Amniotic epithelial cell (primary cell): ENCODE measurements at places on chromosomes 16 and 17.

DNA sequence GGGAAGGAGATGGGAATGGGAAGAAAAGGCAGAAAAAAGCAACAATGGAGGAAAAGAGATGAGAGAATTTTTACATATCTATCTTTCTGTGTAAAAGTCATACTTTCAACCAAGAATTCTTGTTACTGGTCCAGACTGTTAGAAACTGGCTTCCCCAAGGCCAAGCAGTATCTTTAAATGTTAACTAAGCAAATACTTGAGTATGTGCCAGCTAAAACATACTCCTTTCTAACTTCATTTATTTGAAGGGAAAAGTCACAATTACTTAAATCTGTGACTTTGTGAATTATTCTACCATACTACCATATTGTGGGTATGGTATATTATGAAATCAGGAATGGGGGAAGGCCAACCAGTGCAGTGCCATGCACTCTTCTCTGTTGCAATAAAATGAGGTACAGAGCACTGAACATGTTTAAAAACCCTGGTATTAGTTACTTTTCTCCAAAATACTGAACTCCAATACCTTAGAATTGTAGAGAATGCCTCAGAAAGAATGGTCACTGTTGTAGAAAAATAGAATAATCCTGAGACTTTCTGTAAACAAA lies 92.3 kb upstream of the C17orf78 start:
- DNase-seq = peak; percentile 37

DNA sequence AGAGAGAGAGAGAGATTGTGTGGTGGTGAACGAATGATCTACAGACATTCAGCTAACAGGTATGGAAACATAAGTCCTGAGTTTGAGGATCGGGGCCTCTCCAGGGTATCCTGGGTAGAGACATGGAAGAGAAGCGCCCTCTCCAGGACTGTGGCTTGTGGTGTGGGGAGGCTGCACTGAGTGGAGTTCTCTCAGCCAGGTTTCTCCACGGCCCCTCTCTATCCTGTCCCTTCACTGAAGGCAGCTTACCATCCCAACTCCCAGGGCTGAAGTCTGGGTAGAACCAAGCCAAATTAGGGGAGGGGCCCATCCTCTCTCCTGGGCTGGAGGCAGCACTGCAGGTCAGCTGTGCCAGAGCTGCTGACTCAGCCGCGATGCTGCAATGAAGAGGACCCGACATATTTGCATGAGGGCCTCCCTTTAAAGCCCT lies 6.2 kb downstream of the C1QL1 start:
- no peak for DNase-seq

DNA sequence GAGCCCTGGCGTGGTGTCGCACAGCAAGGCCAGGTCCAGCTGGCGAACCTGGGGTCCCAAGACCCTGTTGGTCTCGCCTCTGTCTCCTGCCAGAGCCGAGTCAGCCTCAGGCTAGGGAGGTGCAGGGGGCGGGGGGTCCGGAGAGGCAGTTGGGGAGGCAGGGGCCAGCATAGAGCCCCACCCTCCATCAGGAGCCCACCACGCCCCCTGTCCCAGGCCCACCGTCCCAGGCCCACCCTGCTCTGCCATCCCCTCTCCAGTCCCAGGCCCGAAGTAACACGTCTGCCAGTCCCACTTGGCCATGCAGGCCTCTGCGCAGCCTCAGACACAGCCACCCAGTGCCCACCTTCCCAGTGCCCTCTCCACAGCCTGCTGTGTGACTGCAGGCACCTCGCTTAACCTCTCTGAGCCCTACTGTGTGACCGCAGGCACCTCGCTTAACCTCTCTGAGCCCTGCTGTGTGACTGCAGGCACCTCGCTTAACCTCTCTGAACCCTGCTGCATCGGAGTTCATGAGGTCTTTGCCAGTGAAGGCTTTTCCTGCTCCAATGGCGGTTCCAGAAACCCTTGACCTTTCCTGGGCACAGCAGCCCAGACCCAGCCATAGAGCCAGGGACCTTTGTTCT lies 29.3 kb downstream of the ZNF469 start:
- no peak for DNase-seq

DNA sequence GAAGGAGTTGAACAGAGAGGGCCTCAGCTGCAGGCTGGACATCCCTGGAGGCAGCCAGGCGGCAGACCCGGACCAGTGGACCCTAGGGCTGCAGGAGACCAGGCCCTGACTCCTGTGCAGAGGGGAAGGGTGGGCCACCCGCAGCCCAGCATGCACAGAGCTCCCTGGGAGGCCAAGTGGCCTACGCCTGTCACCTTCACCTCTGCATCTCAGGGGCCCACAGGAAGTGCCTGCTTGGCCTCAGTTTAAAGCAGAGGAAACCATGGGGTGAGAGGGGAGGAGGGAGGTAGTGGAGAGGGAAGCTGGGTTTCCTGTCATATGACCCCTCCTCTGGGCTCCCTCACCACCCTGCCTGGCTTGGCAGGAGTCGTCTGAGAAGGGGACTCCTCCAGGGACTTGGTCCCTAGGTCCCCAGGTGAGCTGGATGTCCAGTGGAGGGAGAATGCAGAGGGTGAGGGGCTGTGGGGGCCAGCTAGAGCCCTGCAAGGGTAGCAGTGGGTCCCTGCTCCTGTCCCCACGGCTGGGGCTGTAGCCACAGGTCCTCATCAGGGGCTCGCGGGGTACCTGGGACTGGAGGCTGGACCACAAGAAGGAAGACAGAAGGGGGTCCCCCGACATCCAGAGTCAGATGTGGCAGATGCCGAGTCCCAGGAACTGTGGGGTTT lies at the start of gene TMC8:
TSS of gene TMC8 (plus strand) at position 335 of the 665 bp plus-strand sequence. CDS start 818 bp downstream, outside the sequence.
- DNase-seq = no peak

- peak; percentile 79 for DNase-seq
These were observed 16.3 kb upstream of the RFFL start for GRCh38 chr17:35079547-35080423.

DNA sequence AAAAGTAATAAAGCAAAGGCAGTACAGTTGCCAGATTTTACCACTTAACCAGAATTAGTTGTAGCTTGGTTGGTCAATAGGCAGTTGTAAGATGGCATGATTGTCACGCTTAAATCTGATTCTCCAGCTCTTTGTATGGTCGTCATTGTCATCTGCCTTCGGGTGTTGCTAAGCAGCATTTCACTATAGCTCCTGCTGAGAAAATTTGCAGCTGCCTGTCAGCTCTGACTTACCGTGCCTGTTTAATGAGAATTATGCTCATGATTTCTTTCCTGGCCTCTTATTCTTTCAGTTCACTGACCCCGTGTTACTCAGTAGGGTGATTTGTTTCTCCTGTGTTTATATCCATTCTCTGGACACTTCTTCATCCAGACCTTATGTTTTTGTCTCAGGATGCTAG lies 66.7 kb downstream of the TANGO6 start:
- DNase-seq = no peak

- peak; percentile 24 for DNase-seq
These were observed 1.4 kb downstream of the GCSH start for GRCh38 chr16:81094771-81095251.

- DNase-seq = no peak
These were observed 5.1 kb downstream of the COPRS start for GRCh38 chr17:31853911-31854470.

GRCh38 chr17:61593426-61593825 lies 2.4 kb upstream of the NACA2 start:
- no peak for DNase-seq

DNA sequence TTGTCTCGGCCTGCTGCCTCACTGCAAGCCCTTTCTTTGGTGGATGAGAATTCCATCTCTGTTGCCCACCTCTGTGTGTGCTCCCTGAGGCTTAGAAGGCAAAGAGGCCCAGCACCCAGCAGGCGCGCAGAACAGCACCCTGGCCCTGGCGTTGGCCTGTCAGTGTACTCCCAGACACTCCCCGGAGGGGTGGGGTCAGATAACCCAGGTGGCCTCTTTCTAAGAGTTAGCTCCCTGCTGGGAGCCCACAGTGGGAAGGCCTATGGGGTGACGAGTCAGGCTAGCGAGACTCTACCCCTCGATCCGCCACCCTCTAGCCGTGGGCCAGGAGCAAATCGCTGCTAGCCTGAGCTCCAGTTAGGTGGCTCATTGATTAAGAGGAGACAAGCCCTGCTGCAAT lies 38.1 kb downstream of the SRL start:
- no peak for DNase-seq

- no peak for DNase-seq
These were observed 25.9 kb downstream of the TMEM94 start for GRCh38 chr17:75482098-75482942.

GRCh38 chr17:55769625-55770000 lies 18.8 kb downstream of the PCTP start:
- peak; percentile 83 for DNase-seq

GRCh38 chr16:57225978-57226377 lies 19.1 kb upstream of the ARL2BP start:
- DNase-seq = peak; percentile 29

- no peak for DNase-seq
These were observed 2.2 kb downstream of the MMP28 start for GRCh38 chr17:35793257-35793656.

GRCh38 chr17:67121316-67121891 lies 77.0 kb downstream of the CACNG1 start:
- no peak for DNase-seq

DNA sequence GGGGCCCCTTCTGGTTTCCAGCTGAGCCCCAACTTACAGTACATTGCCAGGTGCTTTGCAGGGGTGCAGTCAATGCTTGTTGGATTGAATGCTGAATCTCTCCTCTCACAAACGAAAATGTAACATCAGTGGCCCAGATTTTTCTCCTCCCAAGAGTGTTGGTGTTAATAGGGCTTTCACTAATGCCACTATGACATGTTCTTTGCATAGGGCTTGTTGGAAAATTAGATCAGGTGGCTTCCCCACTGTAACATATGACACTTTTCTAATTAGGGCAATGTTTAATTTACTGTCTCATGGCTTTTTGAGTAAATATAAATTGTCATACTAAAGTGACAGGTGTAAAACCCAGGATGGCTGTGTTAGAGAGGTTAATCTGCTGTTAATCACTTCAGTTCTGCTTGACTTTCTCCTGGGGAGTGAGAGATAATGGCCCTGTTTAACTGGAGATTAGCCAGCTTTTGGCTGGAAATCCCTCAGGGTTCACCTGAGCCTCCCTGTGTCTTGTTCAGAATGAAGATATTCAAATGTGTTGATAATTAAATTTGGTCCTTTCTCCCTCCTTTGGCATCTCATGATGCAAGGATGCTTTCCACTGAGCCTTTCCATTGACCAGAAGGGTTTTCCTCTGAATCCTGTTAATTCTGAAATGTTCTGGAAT lies 502.3 kb downstream of the RBFOX1 start:
- DNase-seq = no peak

- DNase-seq = peak; percentile 96
These were observed 16.1 kb downstream of the CCR7 start for GRCh38 chr17:40548982-40549685.

GRCh38 chr16:27671410-27671809 lies 121.5 kb downstream of the KATNIP start:
- no peak for DNase-seq

DNA sequence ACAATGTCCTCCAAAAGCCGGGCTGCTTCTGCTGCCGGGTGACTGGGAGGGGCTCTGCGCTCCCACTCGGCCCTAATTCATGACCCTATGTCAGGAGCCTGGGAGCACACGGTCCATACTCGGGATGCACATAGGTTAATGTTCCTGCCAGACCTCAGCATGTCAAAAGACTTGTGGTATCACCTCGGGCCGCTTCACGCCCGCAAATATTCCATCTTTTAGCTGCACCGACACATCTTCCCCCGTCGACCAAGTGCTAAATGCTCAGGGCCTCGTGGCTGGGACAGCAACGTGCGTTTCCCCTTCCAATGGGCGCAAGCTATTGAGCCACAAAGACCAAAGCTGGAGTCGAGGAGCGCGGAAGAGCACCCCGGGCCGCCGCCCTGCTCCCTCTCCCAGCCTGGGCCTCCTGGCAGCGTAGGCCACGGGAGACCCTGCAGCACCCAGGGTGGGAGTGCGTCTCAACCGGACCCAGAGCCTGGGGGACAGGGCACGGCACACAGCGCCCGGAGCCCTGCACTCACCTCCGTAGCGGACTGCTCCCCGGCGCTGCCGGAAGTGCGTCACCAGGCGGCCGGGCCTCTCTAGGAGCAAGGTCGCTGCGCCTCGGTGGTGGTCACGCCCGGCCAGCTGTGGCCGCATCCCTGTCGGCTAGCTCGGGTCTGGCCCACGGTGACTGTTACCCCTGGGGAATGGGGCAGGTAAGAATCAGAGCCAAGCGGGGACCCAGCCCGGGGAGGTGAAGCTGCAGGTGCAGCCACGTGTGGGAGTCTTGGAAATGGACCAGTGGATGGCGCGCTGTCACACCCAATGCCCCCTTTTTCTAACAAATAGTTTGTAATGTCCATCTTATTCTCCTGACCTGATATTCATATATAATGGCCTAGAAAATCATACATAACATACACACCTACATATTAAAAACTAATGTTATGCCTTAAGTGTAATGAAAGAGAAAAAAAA lies at the start of gene ZNF23:
TSS of gene ZNF23 (minus strand) at position 562 of the 963 bp plus-strand sequence. CDS start 5,451 bp downstream, outside the sequence.
- peak; percentile 56 for DNase-seq

- no peak for DNase-seq
These were observed 77.1 kb upstream of the RBL2 start for GRCh38 chr16:53357208-53357586.

DNA sequence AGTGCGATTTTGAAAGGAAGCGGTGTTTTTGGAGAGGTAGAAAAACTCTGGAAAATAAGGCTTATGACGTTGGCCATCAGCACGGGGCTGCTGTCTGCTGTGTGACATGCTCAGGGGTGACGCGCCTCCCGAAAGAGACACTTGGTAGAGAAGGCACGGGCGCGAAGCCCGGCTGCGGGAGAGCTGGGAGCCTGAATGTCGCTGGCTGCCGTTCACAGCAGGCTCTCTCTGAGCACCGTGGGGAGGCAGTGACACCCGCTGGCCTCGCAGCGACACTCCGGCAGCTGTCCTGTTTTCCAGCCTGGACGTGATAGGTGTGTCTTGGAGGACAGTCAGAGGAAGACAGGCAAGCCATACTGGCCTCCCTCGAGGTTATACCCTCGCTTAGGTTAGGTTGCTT lies 759.1 kb upstream of the RBFOX1 start:
- no peak for DNase-seq

DNA sequence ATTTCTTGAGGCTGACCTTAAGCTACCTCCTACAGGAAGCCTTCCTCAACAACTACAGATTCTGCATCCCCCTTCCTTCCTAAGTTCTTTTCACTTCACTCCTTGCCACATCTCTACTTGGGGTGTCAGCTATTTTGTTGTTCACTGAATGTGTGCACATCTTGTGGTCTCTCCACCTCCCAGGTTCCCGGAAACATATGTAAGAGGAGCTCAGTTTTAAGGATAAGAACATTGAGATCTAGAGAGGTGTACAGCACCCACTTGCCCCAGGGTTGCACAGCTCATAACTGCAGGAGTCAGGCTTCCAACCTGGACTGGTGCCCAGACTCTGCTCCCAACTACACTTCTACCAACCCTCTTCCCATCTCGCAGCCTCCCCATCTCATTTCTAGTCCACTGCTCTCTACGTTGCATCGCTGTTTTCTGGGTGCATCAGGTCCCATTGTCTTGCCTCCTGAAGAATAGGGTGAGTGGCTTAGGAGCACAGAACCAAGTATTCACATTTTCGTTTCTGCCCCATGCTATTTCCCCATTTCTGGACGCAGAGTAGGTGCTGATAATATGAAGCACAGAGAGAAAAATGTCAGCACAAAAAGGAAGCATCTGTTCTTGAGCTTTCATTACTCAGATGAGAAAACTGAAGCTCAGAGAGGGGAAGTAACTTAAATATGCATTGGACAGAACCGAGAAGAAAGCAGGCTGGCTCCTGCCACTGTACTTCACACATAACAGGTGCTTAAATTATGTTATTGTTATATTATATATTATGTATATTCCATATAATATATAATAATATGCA lies 292.0 kb upstream of the CCL2 start:
- DNase-seq = no peak
